NCI-H1092 treated with DMSO at 0.1 percent for 48 hours (cell line): ENCODE measurements at places on chromosomes 13 and 19.

DNA sequence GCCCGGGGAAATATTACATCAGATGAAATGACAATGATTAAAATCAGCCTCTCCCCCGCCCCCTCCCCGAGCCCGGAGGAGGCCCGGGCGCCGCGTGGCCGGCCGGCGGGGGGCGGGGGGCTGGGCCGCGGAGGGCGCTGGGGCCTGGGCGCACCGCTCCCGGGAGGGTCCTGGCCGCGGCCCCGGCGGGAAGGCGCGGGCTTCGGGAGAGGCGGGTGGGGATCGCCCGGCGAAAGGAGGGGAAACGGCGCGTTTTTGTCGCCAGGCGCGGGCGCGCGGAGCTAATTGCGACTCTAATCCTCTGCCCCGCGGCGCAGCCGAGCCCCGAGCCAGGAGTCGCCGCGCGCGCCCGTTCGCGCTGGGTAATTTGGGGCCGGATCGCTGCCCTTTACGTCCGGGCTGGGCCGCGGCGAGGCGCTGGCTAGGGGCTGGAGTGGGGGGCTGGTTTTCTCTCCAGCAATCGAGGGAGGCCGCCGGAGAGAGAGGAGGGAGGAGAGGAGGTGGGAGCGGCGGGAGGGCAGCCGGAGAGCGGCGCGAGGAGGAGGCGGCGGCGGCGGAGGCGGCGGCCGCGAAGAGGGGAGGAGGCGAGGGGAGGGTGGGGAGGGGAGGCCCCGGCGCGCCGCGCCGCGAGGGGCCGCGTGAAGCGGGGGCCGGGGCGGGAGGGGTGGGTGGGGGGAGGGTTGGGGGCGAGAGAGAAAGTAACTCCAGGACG lies at the start of gene KCTD15:
Gene KCTD15 (plus strand): TSS at position 707 of the 712 bp plus-strand sequence. CDS start 3,585 bp downstream, outside the sequence.
- DNase-seq: peak; percentile 57

DNA sequence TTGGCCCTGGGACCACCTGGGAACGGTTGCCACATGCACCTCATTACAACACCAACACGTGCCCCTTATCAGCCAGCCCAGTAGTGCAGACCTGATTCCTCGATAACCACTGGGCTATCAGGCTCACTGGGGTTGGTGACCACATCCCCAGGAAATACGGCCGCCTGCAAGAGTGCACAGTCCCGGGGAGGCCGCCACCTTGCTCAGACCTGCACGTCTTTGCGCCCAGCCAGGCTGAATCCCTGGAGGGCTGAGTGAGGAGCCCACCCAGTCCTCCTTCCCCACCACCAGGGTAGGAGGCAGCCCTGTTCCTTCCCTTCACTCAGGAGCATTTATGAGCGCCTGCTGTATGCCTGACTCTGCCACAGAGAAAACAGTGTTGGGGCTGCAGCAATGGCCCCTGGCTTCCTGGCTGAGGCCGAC lies 67.8 kb downstream of the CEBPG start:
- no peak for DNase-seq

- no peak for DNase-seq
Measured at GRCh38 chr19:3699741-3700241, 477 bp downstream of the PIP5K1C start.

DNA sequence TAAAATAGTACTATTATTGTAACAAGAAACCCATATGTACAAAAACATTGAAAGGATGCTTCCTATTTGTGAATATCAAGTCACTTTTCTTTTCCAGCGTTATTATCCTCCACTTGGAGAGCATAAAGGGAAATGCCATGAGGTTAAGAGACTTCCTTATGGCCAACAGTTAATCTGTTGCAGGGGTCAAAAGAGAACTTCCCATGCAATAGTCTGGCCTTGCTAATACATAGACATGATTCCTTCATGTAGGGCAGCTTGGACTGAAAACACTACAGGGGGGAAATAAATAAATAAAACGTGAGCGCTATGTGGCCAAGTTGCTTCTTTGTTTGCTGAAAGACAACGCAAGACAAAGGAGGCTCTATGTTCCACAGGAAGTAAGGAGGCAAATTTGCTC lies 269.1 kb upstream of the EDNRB start:
- DNase-seq: no peak

DNA sequence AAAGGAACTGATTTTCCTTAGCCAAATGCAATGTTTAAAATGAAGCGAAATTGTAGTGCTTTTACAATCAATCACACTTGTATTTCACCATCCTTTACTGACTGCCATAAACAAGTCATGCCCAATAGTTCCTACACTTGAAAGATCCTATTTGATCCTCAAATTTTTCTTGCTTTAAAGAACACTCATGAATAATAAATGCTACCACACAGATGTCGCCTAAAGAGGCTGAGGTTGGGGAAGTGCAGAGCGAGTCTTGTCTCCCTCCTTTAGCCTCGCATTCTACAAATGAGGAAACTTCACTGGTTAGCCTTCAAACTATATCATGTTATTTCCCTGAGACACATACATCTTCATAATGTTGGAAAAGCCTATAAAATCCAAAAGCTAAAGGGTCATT lies 18.7 kb upstream of the AMER2 start:
- DNase-seq: no peak

DNA sequence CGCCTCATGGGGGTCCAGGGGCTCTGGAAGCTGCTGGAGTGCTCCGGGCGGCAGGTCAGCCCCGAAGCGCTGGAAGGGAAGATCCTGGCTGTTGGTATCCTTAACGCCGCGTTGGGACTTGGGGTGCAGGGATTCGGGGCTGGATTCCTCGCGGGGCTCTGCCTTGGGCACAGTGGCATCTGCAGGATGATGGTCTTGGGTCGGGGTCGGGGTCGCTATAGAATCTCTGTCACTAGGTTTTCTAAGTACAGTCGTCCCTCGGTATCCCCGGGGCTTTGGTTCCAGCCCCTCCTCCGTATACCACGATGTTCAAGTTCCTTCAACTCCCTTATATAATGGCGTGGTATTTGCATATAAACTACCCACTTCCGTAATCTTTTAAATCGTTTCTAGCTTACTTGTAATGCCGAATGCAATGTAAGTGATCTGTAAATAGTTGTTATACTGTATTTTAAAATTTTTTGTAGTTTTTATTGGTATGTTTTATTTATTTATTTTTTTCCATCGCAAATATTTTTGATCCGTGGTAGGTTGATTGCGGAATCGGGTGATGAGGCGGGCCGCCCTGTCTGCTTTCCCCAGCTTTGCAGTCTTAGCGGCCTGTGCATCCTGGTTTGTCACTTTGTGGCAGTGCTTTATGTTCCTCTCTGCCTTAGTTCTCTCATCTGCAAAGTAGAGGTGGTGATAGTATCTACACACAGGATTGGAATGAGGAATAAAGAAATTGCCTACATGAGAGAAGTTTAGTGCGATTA lies 606 bp downstream of the ERCC5 start:
- DNase-seq: peak; percentile 43

GRCh38 chr13:33217256-33217655 lies 68.3 kb downstream of the STARD13 start:
- no peak for DNase-seq

GRCh38 chr19:17402982-17403855 lies 2.2 kb downstream of the BST2 start:
- no peak for DNase-seq

- DNase-seq: no peak
Measured at GRCh38 chr19:17716309-17716929, 2.9 kb upstream of the MAP1S start.

DNA sequence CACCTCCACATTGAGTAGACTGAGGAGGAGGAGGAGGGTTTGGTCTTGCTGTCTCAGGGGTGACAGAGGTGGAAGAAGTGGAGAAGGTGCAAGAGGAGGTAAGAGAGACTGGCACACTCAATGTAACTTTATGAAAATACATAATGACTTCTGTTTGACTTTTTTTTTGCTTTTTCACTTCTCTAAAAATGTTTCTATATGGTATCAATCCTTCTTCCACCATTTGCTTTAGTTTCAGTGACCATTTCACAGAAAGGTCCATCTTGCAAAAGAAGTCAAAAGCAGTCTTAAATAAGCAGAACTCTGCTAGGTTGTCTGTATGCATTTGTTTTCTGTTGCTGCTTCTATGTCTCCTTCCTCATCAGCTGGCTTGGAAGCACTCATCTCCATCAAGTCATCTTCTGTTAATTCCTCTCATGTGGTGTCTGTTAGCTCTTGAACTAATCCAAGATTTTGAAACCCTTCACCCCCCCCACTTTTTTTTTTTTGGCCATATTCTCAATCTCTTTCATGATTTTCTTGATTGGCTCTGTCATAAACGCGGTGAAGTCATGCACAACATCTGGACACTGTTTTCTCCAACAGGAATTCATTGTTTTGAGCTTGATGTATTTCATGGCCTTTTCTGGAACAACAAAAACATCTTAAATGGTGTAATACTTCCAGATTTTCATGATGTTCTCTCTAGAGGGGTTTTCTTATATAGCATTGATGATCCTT lies 80.8 kb downstream of the KL start:
- DNase-seq: no peak

DNA sequence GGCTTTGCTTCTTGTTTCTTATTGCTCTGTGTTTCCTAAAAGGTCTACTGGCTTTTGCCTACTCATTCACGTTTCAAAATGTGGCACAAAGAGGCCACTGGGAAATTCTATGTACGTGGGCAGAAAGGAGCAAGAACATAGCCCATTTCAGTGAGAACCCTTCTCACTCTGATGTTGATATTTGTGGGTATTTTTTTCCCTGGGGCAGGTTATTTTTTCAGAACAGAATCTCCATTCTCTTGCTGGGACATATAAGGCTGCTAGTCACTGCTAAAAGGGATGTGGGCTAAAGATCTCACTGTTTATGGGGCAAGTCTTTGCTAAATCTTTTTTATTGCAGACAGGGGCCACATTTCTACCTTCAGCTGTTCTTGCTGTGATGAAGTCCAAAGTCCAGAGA lies 27.1 kb downstream of the EDNRB start:
- no peak for DNase-seq

DNA sequence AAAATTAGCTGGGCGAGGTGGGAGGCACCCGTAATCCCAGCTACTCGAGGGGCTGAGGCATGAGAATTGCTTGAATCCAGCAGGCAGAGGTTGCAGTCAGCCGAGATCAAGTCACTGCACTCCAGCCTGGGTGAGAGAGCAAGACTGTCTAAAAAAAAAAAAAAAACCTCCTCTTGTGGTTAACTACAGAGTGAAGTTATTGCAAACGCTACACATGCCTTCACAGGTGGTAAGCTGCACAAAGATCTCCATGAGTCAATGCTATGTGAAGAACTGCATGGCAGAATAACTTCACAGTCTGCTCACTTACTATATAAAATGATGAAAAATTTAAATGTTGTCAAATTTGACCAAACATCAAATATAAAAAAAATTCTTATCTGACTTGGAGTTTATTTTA lies 436.8 kb downstream of the FGF14 start:
- no peak for DNase-seq

GRCh38 chr13:44112700-44113329 lies 233.1 kb downstream of the LACC1 start:
- no peak for DNase-seq

- DNase-seq: peak; percentile 19
Measured at GRCh38 chr13:101150998-101151397, 265.3 kb downstream of the NALCN start.

GRCh38 chr13:99803141-99803540 lies 168.4 kb downstream of the ZIC5 start:
- DNase-seq: no peak

- no peak for DNase-seq
Measured at GRCh38 chr13:100826441-100826840, 151.8 kb upstream of the TMTC4 start.

DNA sequence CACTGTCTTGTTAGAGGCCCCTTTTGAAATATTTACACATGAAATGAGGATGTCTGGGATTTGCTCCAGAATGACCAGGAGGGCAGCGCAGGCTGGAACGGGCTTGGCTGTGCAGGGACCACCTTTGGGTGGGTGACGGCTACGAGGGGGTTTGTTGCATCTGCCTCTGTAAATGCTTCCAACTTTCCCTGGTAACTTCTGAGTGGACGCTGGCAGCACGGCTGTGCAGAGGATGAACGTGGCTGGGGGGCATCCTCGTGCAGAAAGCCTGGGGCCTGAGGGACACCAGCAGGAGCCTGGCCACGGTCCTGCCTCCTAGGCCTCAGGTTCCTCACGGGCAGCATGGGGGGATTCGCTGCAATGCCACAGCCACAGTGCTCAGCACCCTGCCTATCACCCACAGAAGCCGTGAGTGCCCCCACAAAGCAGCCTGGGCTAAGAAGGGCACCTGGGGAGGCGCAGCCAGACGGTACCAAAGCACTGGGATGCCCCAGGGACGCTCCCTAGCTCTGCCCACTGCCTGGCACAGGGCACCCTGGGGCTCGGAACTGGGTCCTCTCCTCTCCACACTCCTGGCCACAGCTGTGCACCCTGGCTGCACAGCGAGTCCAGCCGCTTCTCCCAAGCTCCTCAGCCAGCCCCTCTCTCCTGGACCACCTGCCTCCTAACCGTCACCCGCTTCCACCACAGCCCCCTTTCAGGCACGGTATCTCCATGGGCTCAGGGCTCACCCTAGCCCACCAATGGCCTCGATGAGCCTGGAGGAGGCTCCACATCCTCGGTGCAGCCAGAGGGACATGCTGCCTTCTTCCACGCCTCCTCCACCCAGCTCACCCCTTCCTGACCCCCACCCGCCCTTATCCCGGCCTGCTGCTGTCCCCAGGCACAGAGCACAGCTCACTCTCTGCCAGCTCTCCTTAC lies 44.5 kb downstream of the MLLT1 start:
- DNase-seq: no peak

GRCh38 chr13:23159760-23160637 lies 20.8 kb upstream of the SGCG start:
- no peak for DNase-seq

DNA sequence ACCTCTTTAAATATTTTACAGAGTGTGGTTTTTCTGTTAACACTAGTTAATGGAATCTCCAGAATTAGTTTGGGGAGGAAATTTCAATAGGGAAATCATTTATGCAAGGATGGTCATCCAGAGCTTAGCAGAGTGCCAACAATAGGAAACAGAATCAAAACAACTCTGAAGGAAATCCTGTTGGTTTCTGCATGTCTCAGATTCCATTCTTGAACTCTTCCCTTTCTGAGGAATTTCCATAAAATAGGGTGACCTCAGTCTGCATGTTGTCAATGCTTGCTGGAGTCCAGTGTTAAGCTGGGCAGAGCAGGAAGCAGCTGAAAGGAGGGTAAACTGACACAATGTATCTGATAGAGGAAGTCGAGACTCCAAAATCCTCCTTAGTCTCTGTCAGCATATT lies 16.9 kb downstream of the CBY2 start:
- no peak for DNase-seq

- DNase-seq: no peak
Measured at GRCh38 chr19:43148233-43148632, 38.1 kb downstream of the PSG5 start.

- DNase-seq: no peak
Measured at GRCh38 chr13:97142452-97142851, 79.7 kb upstream of the MBNL2 start.

DNA sequence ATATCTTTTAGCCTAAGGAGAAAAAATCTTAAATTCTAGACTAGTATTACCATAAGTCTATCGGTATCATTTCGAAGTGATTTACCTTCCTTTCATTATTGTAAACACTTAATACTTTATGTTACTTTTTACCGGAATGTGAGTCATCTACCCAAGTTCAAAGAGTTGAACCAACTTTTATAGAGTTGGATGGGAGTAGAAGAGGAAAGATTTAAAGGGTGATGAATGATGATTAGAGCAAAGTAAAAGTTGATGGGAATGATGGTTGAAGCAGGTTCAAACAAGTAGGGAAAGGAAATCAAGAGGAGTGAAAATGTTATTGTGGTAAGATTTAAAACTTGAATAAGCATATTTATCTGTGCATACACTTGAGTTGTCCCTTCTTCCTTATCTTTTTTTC lies 11.3 kb upstream of the LPAR6 start:
- no peak for DNase-seq

GRCh38 chr19:15317392-15318071 lies 14.8 kb downstream of the BRD4 start:
- DNase-seq: no peak
